RPMI7951 (cell line): ENCODE measurements at places on chromosomes 6 and 20.
A peak's percentile ranks its signal among the peaks of the same experiment; 100 is the strongest.

DNA sequence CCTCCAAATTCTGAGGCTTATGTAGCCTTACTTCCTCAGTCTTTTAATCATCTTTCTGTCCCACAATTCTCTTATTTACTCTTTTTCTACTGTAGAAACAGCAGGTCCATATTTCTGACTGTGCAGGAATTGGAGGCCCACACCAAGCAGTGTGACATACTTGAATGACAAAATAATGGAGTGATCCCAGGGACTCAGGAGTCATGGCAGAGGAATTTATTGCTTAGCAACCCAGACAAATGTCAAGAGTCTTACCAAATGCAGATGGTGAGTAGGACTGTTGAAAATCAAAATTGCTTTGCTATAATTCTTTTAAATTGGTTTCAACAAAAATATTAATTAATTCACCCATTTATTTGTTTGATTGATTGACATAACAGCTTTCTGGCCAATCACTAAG lies 59.9 kb downstream of the HTR1B start:
- peak; percentile 68 for DNase-seq

- no peak for DNase-seq
Observed at GRCh38 chr6:106536851-106537250, 92.4 kb downstream of the RTN4IP1 start.

DNA sequence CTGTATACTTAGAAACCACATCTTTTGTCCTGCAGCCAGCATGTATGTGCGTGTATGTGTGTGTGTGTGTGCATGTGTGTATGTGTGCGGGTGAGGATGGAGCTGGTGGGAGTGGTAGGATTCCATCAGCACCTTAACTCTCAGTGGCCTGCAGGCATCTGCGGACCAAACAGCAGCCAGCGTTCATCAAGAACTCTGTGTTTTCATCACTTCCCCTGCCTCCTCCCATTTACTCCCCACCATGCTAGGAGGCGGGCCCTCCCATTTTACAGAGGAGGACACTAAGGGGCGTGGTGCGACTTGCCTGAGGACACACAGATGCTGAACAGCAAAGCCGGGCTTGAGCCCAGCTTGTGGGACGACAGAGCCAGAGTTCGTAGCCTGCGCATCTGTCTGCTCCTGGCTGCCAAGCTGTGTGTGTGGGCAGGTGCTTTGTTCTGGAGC lies 8.9 kb downstream of the VSTM2L start:
- peak; percentile 86 for DNase-seq

DNA sequence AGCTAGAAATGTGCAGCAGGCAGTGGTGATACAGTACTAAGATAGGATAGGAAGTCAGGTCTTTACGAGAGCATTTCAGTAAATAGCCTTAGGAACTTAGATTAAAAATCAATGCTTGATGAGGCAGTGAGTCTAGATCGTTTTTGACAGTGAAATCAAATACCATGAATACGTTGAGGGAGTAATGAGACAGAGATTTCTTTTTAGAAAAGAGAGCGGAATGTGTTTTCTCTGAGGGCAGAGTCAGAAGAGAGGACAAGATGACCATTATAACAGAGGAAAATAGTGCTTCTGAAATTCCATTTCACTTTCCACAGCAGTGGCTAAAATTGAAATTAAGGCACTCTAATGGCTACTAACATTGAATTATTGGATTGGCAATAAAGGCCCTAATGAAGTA lies 339.6 kb downstream of the UTRN start:
- DNase-seq: no peak

- no peak for DNase-seq
Observed at GRCh38 chr20:17659801-17660200, 22.2 kb downstream of the RRBP1 start.

DNA sequence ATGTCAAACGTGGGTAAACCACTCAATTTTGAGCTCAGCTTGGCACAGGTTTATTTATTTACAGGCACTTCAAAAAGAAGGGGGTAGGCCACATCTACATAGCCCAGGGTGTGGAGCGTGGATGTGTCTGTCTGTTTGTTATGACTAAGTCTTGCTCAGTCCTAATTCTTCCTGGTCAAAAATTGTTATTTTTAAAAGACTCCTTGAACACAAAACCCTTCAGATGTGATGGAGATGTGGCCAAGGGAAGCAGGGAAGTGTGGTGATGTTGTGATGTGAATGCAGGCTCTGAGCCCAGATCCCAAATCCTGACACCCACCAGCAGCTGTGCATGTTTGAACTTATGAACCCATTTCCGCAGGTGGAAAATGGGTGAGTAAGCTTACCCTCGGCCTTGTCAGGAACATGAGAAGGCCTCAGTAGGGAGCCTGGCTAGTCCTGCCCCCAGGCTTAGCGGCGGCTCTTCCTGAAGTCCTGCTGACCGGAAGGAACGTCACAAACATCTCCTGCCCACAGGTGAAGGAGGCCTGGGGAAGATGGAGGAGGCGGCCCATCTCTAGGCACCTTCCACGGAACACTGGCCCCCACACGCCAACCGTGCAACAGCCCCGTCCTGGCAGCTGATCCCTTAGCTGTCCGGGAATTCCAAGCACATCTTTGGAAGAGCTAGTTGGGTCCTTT lies 119.7 kb downstream of the MYLK4 start:
- peak; percentile 83 for DNase-seq

GRCh38 chr6:21610341-21610740 lies 16.8 kb downstream of the SOX4 start:
- DNase-seq: no peak

DNA sequence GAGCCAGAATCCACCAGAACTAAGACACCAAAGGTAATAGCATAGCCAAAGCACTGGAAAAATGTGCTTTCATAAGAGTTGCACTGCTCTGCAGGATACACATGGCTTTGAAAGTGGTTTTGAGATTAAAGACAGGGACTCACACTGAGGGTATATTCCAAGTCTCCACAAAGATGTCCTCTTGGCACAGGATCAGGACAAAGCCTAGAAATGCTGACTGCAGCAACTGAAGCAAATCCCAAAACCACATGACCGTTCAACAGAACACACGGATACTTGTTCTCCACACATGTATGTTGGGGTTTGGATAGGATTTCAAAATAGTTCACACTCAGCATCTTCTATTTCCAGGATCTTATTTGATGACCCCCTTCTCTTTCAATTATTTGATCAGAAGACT lies 364.3 kb upstream of the HSF2 start:
- DNase-seq: peak; percentile 11

DNA sequence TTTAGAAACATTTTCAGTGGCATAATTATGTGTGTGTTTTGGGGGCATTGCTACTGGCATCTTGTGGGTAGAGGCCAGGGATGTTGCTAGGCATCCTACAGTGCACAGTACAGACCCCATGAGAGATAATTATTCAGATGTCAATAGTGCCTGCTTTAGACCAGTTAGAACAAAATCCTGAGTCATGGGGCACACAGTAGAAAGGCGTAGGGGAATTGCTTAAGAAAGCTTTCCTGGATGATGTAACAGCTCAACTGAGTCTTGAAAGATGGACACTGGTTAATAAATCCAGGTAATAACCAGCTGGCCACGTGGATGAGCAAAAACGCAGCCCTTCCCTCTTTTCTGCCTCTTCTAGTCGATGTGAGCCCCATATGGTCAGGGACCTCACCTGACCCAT lies 51.1 kb downstream of the KCNB1 start:
- no peak for DNase-seq

- no peak for DNase-seq
Observed at GRCh38 chr6:170473301-170473717, 79.8 kb downstream of the PSMB1 start.

DNA sequence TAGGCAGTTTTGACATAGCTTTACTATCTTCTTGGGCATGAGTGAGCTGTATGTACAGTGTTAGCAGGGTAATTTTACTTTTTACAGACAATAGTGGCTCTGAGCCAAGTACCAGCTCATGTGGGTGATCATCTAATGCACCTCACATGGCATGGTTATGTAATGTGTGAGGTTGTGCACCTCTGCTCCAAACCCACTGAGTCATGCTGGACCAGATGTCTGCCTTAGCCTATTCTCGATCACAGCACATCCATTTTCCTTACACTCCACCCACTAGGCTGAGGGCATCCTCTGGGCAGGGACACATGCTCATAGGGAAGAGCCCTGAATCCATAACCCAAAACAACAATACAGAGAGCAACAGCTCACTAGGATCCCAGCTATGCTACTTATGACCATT lies 71.6 kb upstream of the FBXL4 start:
- peak; percentile 86 for DNase-seq

DNA sequence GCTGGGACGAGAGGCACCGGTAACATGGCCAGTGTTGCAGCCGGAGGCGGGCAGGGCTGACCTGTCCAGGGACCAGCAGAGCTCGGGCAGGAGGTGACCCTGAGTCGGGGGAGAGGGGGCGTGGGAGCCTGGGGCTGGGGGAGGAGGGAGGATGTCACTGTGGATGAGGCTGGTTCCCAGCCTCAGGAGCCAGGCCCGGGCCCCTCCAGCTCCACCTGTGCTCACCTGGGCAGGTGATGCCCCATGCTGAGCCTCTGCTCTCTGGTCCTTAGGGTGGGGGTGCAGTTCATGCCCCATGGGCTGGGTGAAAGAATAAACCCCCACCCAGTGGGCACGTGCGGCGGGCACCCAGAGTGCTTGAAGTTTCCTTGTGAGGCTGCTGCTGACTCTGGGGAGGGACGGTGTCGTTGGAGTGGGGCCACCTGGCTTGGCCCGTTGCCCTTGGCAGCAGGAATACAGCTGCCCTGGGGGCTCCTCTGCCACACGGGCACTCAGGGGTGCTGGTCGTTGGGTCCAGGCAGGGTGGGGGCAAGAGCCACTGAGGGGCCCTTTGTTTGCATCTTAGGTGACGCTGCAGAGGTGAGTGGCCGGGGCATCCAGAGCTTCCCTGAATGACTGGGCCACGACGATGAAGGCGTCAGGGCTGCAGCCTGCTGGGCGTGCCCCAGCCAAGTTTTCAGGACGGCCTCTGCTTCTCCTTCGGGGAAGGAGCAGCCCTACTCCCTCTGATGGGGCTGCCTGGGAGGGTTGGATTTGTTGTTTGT lies 24.7 kb upstream of the BHLHE23 start:
- no peak for DNase-seq

GRCh38 chr6:18431581-18431980 lies 44.4 kb downstream of the RNF144B start:
- DNase-seq: no peak

DNA sequence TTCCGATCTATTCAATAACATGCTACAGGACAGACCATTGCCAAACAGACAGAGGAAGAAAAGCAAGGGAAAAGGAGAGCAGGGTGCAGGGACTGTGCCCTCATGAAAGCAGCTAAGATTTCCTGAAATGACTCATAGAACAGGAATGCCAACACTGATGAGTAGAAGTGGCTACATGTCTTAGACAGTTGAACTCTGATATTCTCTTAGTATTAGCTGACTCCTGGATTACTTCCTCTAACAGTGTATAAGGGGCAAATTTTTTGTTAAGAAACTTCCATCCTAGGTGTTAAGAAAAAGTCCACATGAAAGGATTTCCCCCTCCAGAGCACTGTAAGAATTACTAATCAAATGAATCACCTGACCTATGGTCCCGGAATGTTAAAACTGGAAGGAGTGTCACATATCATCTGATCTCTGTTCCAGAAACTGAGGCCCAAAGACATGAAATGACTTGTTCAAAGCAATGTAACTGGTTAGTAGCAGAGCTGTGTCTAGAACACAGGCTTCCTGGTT lies 224.9 kb downstream of the IBTK start:
- peak; percentile 88 for DNase-seq

DNA sequence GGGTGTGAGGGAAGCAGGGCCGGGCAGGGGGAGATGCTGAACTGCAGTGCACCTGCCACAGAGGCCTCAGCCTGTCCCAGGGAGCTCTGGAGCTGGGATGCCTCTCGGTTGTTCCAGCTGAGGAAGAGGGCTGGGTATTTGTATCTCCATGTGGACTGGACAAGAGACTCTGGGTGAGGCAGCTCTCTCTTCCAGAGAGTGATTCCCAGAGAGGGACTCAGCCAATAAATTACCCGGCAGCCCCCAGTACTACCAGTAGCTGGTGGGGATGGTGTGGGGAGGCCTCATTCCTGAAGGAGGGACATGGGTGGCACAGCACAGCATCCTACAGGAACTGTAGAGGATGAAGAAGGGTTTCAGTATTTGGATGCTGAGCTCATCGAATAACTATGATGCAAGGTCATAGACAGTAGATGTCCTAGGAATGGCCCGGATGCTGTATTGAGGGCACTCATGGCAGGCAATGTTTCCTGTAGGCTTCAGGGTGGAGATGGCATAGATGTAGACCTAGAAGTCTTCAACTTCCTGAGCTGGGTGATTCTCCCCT lies 1.4 kb downstream of the FGD2 start:
- DNase-seq: peak; percentile 24

DNA sequence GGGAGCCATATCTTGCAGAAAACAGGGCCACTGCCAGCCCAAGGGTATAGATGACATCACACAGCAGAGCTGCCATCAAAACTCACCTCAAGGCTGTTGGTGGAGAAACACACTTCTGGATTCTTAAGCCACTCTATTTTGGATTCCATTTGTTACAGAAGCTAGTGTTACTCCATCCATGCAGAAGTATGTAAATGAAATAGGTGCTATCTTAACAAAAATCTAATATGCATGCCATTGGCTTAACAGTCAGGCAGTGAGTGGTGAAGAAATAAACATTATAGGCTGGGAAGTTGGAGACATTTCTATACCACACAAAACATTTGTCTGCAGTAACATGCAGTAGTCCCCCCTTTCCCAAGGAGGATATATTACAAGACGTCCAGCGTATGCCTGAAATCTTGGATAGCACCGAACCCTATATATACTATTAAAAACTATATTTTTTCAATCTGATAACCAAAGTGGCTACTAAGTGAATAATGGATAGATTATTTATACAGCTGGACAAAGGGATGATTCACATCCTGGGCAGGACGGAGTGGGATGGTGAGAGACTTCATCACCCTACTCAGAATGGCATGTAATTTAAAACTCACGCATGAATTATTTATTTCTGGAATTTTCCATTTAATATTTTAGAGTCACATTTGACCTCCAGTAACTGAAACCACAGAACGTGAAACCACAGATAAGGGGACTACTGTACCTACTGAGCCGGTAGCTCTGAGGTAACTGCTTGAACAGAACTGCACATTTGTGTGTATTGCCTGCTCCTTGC lies 160.0 kb upstream of the PLN start:
- peak; percentile 90 for DNase-seq

- no peak for DNase-seq
Observed at GRCh38 chr20:18284805-18285533, 3.4 kb upstream of the ZNF133 start.

- DNase-seq: no peak
Observed at GRCh38 chr20:45051204-45052060, 49.5 kb downstream of the KCNS1 start.

- DNase-seq: no peak
Observed at GRCh38 chr20:62835931-62836861, 19.3 kb downstream of the COL9A3 start.

GRCh38 chr6:22764496-22764895 lies 195.1 kb downstream of the HDGFL1 start:
- peak; percentile 32 for DNase-seq

GRCh38 chr6:30964075-30964474 lies 19.4 kb upstream of the MUC21 start:
- DNase-seq: peak; percentile 44

- no peak for DNase-seq
Observed at GRCh38 chr20:48425817-48426612, 401.8 kb downstream of the PREX1 start.
